Vagina (tissue), 2 donors: ENCODE measurements at places on chromosomes 7 and 10.

DNA sequence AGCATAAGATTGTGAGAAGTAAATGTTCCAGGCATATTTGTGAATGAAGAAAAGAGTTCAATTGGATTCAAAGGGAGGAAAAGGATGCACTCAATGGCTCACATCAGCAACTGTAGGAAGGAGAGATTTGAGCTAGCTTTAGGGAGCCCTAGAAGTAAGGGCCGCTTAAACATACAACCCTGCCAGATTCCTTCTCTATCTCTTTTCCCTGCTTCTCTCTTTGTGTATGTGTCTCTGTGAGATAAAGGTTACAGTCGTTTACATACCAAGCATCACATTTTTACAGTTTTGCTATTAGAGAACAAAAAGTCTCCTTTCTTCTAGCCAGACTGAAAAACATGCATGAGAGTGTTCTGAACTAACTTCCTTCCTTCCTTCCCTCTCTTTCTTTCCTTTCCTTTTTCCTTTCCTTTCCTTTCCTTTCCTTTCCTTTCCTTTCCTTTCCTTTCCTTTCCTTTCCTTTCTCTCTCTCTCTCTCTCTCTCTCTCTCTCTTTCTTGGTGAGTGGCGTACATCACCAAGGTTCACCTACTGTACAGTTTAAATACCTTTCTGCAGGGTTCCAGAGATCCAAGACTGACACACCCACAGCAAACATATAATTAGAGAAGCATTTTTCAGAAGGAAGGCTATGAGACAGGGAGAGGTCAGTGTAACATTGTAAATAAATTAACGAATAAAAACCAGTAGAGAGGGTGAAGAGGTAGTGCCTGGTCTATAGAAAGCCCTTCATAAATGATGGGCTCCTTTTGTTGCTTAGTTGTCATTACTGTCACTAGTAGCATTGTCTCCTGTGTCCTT is 240.4 kb downstream of the ARL4A start:
- no peaks in the 10 kb centered on the region for H3K36me3 ChIP-seq
- no peak overlapping the region for H3K27ac ChIP-seq
- DNase-seq, result no peak
- no peaks in the 10 kb centered on the region for H3K4me1 ChIP-seq
- no peak overlapping the region for H3K4me3 ChIP-seq

DNA sequence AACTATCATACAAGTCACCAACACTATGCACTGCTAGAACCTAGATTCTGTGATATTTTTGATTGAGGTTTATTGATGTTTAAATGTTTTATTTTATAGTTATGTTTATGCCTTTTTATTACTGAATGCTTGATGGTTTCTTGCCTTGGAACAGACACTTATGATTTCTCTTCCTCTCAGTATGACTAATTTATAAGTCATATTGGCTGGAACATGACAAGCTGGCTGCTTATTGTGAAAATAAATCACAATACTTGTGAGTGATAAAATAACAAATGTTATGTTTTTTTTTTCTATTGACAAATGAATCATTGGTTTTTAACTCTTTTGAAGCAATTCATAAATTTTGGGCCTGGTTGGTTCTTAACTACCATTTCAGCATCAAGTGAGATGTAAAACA is 142.0 kb upstream of the MALRD1 start:
- H3K36me3 ChIP-seq, result no peaks in the 10 kb centered on the region
- no peaks in the 10 kb centered on the region for H3K4me1 ChIP-seq
- no peak overlapping the region for H3K4me3 ChIP-seq
- H3K27ac ChIP-seq, result no peak overlapping the region

GRCh38 chr10:123583639-123584418 is 82.3 kb upstream of the GPR26 start:
- no peak overlapping the region for H3K27ac ChIP-seq
- H3K4me3 ChIP-seq, result no peak overlapping the region
- H3K36me3 ChIP-seq, result no peaks in the 10 kb centered on the region
- H3K27me3 ChIP-seq, result no peaks in the 10 kb centered on the region
- H3K4me1 ChIP-seq, result peaks cover 12% of the 10 kb centered on the region
- DNase-seq, result no peak

DNA sequence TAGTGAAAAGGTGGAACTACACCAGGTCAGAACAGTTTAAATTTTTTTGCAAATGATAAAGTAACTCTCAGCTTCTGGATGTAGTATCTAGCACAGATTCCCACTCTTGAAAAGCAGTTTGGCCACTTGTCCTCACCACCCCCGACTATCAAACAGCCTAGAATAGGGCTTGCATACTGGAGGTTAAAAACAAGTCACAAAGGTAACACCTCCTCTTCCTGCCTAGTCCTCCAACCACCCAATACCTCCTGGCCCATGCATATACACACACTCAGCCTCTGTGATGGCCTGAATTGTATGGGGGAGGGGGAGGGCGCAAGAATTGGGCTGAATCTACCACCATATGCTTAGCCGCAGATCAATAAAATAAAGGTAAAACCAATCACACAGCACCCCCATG is 5.7 kb downstream of the SKAP2 start:
- no peaks in the 10 kb centered on the region for H3K27me3 ChIP-seq
- H3K4me1 ChIP-seq, result peaks cover 12% of the 10 kb centered on the region
- H3K4me3 ChIP-seq, result no peak overlapping the region
- no peak overlapping the region for H3K27ac ChIP-seq

DNA sequence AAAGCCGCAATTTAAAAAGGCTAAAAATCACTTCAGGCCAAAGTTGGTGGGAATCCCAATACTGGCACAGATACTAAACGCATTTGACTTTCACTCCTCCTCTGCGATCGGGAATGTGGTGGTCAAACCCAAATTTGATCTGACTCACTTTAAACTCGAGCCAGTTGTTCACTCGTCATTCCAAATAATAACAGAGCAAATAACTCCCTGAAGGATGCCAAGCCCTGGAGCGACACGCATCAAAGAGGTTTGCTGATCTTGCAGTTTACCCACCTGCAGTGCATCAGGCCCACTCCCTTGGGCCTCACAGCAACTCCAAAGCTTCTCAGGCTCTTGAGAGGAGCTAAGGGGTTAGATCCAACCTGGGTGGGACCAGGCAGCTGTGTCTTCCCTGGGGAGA is 12.2 kb downstream of the PTN start:
- H3K4me3 ChIP-seq, result no peak overlapping the region
- DNase-seq, result no peak
- H3K4me1 ChIP-seq, result no peaks in the 10 kb centered on the region
- no peak overlapping the region for H3K27ac ChIP-seq
- H3K27me3 ChIP-seq, result no peaks in the 10 kb centered on the region
- H3K36me3 ChIP-seq, result no peaks in the 10 kb centered on the region

DNA sequence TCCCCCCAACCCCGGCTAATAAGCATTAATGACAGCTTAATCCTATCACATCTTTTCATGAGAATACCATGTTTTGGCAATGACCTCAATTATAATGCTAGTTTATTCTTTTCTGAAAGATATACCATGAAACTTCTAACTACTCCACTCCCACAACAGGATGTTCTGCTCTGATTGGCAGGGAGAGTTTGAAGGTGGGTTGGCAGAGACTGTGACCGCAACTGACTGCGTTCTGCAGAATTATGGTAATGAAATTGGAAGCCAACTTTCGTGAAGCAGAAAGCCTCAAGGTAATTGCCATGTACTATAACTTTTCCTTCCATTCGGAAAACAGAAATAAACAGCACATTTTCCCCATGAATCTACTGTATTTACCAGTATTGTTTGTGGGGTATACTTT is 288.2 kb upstream of the SEMA3D start:
- H3K36me3 ChIP-seq, result no peaks in the 10 kb centered on the region
- H3K27me3 ChIP-seq, result no peaks in the 10 kb centered on the region
- DNase-seq, result no peak
- H3K4me3 ChIP-seq, result no peak overlapping the region
- H3K27ac ChIP-seq, result no peak overlapping the region

GRCh38 chr10:103960103-103960502 is 6.8 kb upstream of the SLK start:
- DNase-seq, result no peak
- no peaks in the 10 kb centered on the region for H3K4me1 ChIP-seq
- no peak overlapping the region for H3K27ac ChIP-seq
- no peaks in the 10 kb centered on the region for H3K27me3 ChIP-seq

- H3K27me3 ChIP-seq, result no peaks in the 10 kb centered on the region
- no peaks in the 10 kb centered on the region for H3K36me3 ChIP-seq
- H3K27ac ChIP-seq, result no peak overlapping the region
- no peaks in the 10 kb centered on the region for H3K4me1 ChIP-seq
These were observed 14.0 kb upstream of the INSIG1 start for GRCh38 chr7:155283565-155284194.
